ENCODE measurements at places on chromosomes 2 and 18.

- DNase-seq: no peak
Measured at GRCh38 chr2:54040250-54040649, 69.5 kb upstream of the PSME4 start.

DNA sequence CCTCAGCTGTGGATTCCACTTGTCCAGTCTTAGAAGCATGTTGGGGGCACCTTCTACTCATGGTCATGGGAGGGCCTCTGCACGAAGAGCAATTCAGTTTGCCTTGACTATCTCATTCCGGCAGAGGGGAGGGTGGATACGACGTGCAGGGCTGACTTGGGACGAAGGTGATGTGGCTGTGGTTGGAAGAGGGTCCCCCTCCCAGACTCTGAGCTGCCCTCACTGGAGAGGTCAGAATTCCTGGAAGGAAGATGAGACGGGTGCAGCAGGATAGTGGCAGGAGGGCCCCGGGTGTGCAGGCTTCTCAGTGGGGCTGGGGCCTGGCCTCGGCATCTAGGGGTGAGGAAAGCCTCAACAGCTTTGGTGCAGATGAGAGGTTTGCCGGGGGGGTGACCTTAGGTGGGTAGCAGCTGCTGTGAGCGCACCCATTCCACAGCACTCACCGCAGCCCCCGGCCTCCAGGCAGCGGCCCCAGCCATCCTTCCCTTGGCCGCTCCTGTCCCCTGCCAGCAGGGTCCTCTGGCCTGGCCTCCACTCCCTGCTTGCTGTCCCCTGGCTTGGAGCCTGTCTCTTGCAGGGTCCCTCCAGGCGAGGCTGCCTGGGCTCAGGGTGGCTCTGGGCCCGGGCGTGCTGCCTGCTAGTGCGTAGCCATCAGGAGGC is 3.2 kb downstream of the RNPEPL1 start:
- peak; percentile 3 for DNase-seq

- DNase-seq: no peak
Measured at GRCh38 chr2:111938392-111938791, 40.0 kb downstream of the MERTK start.

DNA sequence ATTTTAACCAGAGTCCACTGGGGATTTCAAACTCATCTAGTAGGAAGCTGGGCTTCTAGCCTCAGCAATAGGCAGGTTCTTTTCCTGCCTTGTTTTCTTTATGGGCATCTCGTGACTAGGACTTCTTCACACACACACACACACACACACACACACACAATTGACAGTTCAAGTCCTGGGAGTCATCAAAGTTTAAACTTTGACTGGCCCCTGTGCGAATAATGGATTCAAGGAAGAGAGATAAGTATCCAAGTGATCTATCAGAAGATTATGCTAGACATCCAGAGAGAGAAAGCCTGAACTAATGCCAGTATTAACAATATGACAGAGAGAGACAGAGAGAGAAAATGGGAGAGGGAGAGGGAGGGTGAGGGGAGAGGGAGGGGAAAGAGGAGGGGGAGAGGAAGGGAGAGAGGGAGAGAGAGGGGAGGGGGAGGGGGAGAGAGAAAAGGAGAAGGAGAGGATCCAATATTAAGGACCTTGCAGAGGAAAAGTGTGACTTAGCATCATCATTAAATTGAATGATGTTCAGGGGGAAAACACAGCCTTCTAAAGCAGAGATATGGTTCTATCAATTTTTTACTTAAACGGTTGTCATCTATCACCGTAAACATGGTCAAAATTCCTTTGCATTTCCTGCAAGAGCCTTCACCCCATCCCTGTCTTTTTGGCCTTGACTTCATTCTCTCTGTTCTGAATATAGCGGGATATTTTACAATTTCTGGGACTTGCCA is 327.6 kb upstream of the ZEB2 start:
- no peak for DNase-seq
